ENCODE measurements at places on chromosomes 6 and 20.

DNA sequence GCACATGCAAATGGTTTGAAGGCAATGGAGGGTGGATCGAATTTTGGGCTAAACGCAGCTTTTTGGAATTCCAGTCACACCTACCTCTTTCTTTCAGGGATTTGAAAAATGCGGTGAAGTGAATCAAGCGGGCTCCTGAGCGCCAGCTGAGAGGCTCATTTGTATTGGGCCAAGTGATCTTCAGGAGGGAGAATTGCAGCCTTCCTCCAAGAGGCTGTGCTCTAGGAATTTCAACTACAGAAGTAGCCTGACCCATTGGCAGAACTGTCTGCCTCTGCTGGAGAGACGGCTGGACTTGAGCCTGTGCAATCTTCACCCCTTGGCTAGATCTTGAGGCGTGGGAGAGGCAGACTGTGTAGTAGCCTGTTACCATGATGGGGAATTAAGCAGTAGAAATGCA, 5.7 kb upstream of the TIAM2 start:
- no peak for DNase-seq

DNA sequence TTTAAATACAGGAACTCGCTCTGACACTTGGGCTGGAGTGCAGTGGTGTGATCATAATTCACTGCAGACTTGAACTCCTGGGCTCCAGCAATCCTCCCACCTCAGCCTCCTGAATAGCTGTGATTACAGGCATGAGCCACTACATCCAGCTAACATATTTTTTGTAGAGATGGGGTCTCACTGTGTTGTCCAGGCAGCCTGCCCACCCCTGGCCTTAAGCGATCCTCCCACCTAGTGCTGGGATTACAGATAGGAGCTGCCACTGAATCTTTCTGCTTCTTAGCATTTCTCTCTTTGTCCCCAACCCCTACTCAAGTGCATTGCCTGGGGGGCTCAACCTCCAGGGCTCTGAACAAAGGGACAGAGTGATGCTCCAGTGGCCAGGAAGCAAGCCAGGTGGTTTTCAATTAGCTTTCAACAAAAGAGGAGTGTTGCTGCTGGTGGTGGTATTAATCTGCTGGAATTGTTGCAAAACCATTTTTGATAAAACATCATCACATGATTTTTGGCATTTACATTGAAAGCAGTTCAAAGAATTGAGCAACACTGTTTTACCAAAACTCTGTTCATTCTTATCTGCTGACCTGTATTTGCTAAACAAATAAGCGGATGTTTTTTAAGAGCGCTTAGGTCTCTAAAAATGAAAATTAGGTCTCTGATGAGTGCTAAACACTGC, 40.4 kb upstream of the BPIFA2 start:
- DNase-seq = no peak

DNA sequence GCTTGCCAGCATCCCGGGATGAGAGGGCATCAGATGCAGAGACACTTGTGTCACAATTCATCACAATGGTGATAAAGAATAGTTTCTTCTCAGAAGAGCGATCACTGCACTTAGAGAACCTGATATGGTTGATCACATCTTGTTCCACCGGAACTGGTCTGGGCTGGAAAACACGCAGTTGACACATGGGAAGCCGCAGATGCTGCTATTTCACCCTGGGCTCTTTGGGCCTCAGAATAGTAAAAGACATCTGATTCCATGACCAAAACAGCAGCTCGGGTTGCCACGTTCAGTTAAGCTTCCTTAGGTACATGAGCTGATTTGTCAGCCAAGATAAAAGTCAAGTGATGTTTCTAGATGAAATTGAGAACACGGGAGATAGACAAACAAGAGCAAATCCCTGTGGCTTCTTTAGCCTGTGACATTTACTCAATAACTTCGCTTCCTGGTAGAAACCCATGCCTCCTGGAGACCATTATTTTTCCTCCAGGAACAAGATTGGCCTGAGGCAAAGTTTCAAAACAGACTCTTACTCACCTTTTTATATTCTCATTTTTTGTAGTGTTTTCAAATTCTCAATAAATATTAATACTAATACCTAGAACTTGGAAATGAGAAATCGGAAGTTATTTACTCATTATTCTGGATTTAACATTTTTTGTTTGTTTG, 59.4 kb downstream of the TRMT6 start:
- DNase-seq = no peak

DNA sequence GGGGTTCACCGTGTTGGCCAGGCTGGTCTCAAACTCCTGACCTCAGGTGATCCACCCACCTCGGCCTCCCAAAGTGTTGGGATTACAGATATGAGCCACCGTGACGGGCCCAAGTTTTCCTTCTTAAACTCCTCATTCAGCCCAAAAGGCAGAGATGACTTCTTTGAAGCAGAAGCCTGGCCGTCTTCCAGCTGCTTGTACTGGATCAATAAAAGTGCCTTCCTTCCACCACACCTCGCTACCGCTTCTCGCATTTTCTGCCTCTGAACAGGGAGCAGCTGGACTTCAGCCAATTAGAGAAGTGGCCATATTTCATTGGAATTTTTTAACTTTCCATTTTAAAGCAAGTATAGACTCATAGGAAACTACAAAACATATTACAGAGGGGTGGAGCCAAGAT, 241.1 kb downstream of the PREX1 start:
- no peak for DNase-seq

- peak; percentile 52 for DNase-seq
These were observed 125.2 kb downstream of the HIVEP2 start for GRCh38 chr6:142819603-142820337.

DNA sequence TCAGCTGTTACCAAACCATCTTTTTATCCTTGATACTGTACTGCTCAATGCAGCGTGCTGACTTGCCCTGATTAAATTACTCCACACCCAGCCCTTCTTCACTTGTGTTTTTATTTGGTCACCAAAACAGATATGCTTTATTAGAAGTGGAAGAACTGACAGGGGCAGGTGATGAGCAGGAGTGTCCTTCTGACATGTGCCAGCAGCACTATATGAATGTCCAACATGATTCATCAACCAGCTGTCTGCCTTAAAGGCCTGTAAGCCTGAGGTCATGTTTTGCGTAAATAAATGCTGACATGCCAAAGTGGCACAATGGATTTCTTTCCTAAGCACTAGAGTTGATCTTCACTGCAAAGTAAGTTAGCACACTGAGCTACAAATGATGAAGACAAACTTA, 15.4 kb downstream of the POPDC3 start:
- DNase-seq = peak; percentile 28

DNA sequence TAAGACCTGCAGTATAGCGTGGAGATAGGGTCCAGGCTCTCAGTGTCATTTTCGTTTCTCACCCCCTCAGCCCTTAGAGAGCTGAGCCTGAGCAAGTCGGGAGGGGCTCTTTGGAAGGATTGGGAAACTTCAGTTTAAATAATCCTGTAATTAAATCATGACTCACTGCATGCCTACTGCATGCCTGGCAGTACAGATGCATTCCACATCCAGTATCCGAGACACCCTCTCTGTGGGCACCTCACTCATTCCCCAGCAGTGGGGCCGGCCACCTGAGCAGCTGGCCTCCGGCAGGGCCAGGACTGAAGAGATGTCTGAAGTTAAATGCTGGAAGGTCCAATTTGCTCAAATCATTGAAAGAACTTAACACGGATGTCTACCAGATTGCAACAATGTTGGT, 316.6 kb downstream of the THBS2 start:
- peak; percentile 57 for DNase-seq

DNA sequence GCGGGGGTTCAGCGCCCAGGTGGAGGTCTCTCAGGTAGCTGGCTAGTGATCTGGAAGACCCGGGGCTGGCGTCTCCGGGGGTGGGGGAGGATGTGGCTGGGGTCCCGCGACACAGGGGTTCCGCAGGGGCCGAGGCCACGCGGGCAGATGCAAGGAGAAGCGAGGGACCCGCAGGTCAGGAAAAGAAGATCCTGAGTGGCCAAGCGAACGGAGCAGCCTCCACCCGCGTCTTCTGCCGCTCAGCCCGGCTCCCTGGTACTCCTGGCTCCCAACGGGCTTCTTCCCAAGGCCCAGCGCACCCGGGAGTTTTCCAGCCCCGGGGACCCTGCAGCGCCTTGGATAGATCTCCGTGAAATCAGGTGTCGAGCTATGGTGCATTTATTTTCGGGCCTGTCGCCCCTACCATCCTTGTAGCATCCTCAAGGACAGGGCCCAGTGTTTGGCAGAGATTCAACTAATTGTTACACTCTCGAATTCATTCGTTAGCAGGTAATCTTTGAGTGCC, 682 bp upstream of the CHD6 start:
- peak; percentile 8 for DNase-seq

- DNase-seq = no peak
These were observed 13.5 kb downstream of the ZMYND8 start for GRCh38 chr20:47343007-47343472.

GRCh38 chr20:50725724-50726005, 5.7 kb upstream of the PARD6B start:
- DNase-seq = no peak

- no peak for DNase-seq
These were observed 893.7 kb downstream of the TFAP2A start for GRCh38 chr6:9521152-9521530.

GRCh38 chr6:104632588-104632987, 227.1 kb downstream of the HACE1 start:
- DNase-seq = no peak

DNA sequence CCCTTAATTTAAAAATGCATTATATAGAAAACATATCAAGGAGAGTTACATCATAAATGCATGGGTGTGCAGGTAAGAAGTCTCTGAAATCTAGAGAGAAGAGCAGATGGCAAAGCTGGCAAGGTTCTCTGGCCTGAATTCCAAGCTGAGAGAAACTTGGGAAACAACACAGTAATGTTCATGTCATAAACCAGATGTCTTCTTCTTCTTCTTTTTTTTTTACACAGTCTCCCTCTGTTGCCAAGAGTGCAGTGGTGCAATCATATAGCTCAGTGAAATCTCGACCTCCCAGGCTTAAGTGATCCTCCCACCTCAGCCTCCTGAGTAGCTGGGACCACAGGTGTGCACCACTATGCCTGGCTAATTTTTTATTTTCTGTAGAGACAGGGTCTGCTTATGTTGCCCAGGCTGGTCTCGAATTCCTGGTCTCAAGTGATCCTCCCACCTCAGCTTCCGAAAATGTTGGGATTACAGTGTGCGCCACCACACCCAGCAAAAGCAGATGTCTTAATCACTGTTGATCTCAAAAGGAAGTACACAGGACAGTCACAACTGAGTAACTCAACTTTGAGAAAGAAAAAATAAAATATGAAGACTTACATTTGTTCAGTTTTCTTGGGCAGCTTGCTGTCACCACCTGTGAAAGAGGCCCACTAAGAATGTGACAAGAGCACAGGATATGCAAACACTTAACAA, 77.3 kb downstream of the DNAAF9 start:
- DNase-seq = no peak

- peak; percentile 44 for DNase-seq
These were observed 39.7 kb upstream of the PRND start for GRCh38 chr20:4681991-4682401.

Measured in A172 (cell line).